Central memory CD8-positive, alpha-beta T cell (primary cell): ENCODE measurements at places on chromosomes 7 and 10.

- H3K27ac ChIP-seq, result no peak overlapping the region
- H3K27me3 ChIP-seq, result no peaks in the 10 kb centered on the region
- no peak for DNase-seq
- peaks cover 2% of the 10 kb centered on the region for H3K36me3 ChIP-seq
- H3K4me3 ChIP-seq, result no peak overlapping the region
Measured at GRCh38 chr7:42217548-42217947, 19.5 kb downstream of the GLI3 start.

DNA sequence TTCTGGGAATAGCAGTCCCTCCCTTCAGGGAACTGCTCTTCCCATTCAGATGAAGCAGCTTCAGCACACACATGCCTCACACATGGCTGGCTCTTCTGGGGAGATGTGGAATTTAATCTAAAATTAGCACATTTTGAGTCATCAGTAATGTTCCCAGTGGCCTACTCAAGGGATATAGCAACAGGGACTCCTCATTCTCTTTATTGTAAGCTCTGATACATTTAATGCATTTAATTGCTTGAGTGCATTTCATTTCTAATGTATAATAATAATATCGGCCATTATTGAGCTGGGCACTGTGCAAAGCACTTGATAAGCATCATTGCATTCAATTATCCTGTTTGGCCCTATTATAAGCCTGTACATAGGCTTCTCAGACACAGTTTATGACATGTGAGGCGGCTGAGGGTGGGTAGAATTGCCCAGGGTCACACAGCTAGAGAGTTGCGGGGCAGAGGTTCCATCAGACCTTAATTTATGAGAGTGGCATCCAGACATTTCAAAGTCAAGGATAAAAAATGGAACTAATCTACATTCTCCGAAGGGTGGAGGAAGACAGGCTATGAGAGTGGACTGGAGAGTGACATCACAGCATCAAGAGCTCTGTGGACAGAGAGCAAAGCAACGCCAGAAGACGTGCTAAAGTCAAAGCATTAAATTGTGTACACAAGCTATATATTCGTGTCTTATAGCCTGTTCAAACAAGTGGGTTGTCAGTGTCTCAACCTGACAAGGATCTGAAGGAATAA, 76.8 kb downstream of the LANCL2 start:
- peak overlapping the region; percentile 50 for H3K27ac ChIP-seq
- no peak overlapping the region for H3K4me3 ChIP-seq
- no peaks in the 10 kb centered on the region for H3K27me3 ChIP-seq
- H3K4me1 ChIP-seq, result peaks cover 21% of the 10 kb centered on the region

- no peaks in the 10 kb centered on the region for H3K4me1 ChIP-seq
- no peak for DNase-seq
- peaks cover 16% of the 10 kb centered on the region for H3K27me3 ChIP-seq
- H3K36me3 ChIP-seq, result no peaks in the 10 kb centered on the region
Measured at GRCh38 chr10:117596706-117597105, 54.2 kb downstream of the EMX2 start.

DNA sequence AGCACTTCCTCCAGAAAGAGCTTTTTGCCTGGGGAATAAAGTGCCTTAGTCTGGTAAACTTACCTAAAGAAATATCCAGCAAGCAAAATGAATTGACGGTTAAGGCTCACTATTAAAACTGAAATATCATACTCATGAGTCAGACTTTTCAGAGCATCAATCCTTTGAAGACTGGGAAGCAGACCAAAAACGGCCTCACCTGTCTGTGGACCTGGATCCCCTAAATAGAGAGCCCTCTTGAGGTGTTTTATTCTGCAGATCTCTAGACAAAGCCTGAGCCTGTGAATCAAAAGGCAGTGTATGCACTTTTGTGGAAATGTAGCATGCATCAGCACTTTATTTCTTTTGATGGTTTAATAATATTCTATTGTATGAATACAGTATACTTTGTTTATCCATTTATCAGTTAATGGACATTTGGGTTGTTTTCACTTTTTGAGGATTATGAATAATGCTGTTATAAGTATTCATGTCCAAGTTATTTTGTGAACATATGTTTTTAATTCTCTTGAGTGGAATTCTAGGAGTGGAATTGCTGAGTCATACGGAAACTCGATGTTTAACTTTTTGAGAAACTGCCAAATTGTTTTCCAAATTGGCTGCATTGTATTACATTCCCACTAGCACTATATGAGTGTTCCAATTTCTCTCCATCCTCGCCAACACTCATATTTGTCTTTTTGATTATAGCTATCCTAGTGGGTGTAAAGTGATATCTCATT, 449.0 kb upstream of the IGFBP3 start:
- H3K27me3 ChIP-seq, result no peaks in the 10 kb centered on the region
- no peaks in the 10 kb centered on the region for H3K4me1 ChIP-seq
- H3K36me3 ChIP-seq, result no peaks in the 10 kb centered on the region
- no peak overlapping the region for H3K4me3 ChIP-seq
- H3K27ac ChIP-seq, result no peak overlapping the region

GRCh38 chr10:7886056-7886455, 67.8 kb downstream of the TAF3 start:
- DNase-seq, result no peak
- no peaks in the 10 kb centered on the region for H3K27me3 ChIP-seq
- peaks cover 2% of the 10 kb centered on the region for H3K36me3 ChIP-seq
- H3K27ac ChIP-seq, result peak overlapping the region; percentile 30
- H3K4me1 ChIP-seq, result peaks cover 49% of the 10 kb centered on the region

GRCh38 chr10:84900141-84900540, 571.8 kb downstream of the CCSER2 start:
- H3K27me3 ChIP-seq, result no peaks in the 10 kb centered on the region
- H3K27ac ChIP-seq, result no peak overlapping the region
- no peaks in the 10 kb centered on the region for H3K4me1 ChIP-seq
- H3K36me3 ChIP-seq, result no peaks in the 10 kb centered on the region
